ENCODE measurements at places on chromosomes 2 and 18.

- DNase-seq: no peak
These were observed 114.7 kb upstream of the STON1 start for GRCh38 chr2:48414980-48415835.

- no peak for DNase-seq
These were observed 309.7 kb downstream of the XIRP2 start for GRCh38 chr2:167198009-167198408.

DNA sequence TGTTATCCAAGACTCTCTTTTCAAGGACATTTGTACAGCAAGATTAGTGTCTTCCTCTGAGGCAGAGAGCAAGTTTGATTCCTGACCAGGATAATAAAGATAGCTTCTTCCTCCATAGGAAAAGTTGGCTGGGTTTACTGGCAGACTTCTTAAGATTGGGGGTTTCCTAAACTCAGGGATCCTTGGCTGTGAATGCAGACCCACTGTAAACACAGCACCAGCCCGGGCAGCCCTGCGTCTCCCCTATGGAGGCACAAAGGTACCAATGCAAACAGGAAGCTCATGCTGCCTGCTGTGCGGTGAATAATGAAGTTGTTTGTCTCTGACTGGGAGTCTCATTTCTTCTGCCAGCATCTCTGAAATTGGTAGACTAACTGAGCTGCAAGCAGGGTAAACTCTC is 96.2 kb upstream of the ARHGAP28 start:
- DNase-seq: no peak

DNA sequence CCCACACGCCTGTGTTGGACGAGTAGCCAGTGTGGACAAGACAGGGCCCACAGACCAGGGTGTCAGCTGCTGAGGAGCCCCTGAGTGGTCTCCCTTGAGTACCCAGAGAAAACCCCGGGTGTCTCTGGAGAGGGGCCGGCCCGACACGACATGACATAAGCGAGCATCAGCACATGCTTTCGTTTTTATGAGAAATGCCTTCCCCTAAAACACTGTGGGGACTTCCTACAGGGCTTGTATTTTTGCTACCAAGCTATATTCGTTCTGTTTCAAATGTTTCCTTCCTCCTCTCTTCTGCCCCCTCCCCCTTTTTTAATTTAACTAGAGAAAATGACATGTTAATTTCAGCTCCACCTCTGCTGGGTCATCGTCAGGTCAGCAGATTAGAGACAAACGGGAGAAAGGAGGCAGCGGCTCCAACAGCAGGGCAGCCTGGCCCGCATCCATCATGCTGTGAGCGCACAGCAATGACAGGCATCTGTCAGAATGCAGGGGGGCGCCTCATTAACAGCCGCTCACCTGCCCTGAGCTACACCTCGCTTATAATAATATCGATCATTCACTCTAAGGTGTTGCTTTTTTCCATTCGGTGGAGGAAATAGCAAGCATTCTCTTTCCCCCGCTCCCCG is 286.2 kb downstream of the ZNF516 start:
- DNase-seq: no peak

GRCh38 chr2:100909534-100910081 is 89.7 kb downstream of the NPAS2 start:
- no peak for DNase-seq

- DNase-seq: no peak
These were observed 45.5 kb downstream of the PPP3R1 start for GRCh38 chr2:68206793-68207192.

GRCh38 chr2:236753606-236754270 is 184.1 kb downstream of the ACKR3 start:
- DNase-seq: no peak

DNA sequence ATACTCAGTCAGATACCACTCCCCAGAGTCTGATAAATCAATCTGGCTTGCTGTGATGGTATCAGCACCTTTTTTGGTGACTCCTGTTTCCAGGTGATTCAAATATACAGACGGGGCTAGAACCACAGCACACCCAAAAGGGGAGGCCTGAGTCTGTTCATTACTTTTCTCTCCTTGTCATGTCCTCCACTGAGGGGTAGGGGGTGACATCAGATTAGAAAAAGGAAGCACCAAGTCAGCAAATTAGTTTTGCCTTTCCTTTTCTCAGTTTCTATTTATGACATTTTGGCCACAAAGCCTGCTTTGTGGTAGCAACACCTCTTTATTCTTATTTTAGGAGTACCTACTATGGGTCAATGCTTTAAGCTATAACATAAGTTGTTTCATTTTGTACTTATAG is 127.4 kb downstream of the CCDC102B start:
- DNase-seq: no peak

- DNase-seq: no peak
These were observed 22.9 kb downstream of the DARS1 start for GRCh38 chr2:135962366-135963123.

- DNase-seq: no peak
These were observed 58.1 kb downstream of the FAM178B start for GRCh38 chr2:96928277-96928781.

DNA sequence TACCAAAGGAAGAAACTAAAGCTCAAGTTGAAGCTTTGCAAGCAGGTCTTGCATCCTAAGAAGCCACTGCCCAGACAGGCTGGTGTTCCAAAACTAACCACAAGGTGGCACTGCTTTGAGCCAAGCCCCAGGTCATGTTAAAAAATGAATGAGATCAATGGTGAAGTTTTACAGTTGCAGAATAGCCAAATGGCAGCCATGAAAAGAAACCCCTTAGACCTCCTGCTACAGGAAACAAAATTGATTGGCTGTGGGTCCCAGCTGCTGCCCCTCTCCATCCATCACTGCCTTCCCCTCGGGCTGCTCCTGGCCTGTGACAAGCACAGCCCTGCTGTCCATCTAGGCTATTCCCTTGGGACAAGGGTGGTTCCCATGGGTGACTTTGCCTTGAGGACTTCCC is 20.7 kb upstream of the MREG start:
- DNase-seq: no peak

DNA sequence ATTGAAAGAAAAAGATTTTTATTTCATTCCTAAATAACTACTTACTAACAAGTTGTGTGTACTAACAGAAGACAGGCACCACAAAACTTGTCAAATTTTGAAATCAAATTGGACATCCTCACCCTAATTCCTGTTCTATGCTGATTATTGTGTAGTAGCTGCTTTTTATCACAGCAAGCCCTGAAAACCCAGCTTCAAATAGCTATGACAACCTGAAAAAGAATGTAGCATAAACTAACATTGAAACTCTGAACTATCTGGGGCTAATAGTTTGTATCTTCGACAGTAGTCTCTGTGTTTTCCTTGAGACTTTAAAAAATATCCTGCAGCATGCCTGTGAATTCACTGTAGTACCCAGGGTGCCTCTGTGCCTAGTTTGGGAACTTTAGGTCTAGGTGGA is 122.6 kb downstream of the WDPCP start:
- no peak for DNase-seq

DNA sequence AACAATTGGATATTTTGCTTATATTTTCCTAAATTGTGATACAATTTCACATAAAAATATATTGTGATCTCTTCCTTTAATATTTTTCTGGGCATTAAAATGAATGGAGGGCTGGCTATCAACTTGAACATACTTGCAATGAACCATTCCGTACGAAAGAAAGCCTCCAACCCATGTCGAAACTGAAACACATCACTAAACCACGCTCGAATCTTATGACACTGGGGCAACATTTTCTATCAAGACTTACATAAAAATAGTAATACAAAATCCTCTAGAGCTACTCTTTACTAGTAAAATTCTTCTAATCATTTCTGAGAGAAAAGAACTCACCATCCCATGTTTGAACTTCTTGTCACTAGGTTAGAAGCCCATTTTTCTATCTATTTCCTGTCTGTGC is 132.8 kb upstream of the DOK6 start:
- DNase-seq: no peak

DNA sequence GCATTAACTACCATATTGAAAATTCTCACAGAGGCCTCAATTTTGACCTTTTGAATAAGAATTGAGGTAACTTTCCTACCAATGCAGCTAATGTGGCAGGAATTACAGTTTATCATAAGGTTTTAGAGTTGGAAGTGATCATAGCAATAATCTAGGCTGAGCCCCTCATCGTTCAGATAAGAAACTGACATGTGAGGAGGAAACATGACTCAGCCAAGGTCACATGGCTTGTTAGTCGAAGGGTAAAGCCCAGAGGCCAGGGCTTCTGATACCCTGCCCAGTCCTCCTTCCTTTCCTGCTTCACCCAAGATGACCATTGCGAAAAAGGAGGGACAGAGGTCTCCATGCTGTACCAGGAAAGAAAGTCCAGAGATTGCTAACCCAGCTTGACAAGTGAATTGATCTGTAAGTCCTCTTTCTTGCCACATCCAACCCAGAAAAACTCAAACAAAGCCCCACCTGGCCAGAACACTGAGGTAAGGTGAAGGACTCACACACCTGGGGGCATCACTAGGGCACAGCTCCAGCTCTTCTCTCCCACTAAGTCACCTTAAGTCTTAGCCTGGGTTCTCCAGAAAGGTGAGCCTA is 174.8 kb downstream of the EN1 start:
- DNase-seq: no peak

DNA sequence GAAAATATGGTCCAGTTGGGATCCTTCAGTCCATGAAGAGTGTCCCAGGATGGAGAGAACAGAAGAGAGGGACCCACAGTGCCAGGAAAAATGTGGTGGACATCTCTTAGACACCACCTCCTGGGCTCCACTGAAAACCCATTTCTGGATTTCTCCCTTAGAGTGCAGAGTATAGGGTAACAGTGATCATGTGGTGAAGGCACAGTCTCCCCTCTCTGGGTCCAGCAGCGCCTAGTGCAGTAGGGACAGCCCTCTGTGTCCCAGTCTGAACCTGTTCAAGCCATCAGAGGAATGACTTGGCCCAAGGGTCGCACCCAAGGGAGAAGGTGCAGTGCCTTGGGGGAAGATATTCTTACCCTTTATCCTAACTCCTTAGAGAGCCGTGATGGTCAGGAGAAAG is 30.1 kb downstream of the TET3 start:
- DNase-seq: no peak

DNA sequence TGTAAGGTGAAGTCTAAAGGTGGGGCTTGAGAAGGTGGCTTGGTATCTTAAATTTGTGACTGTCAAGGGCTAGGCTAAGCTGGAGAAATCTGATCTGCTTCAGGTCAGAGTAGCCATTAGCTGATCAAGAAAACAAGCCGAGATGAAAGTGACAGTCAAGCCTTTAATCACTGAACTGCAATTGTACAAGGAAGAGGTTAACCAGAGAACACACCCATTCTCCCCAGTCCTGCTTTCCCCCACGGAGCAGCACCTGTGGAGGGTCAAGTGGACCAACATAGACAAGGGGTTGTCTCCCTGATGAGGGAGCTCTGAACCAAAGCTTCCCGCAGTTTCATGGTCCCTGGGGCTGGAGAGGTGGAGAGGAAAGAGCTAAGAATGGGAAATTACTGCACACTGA is 901.2 kb downstream of the DCC start:
- no peak for DNase-seq

GRCh38 chr2:72983500-72984161 is 66.3 kb downstream of the EMX1 start:
- DNase-seq: no peak

- no peak for DNase-seq
These were observed 107.8 kb downstream of the PRELID3A start for GRCh38 chr18:12515550-12515949.

DNA sequence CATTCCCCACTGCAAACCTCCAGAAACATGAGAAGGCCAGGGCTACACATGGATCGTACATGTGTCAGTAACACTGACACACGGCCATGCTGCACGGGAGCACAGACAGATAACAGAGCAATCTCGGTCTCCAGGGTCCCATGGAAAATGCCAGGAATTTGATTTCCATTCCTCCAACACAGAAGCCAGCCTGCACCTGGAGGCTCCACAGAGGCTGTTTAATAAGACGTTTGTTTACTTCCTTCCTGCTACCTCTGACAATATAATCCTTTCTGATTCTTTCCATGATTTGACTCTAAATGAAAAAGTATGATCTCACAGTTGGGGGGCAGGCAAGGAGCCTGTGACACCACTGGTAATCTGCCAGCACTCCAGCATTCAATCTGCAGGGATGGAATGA is 210.9 kb upstream of the DDX18 start:
- DNase-seq: no peak

DNA sequence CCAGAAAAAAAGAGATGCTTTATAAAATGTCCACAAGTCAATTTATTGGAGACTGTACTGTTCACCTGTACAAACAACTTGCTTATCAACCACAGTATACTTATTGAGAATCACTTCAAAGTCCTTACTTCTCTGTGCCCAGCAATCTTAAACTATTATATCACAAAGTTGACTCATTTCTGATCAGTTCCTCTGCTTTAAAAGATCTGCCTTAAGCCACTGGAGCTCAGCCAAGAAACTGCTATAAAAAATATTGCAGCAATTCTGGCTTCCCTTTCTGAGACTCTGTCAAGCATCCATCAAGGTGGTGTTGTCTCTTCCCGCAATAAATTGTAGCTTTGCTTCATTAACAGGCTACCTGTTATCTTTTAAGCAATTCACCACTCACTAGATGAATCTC is 375.2 kb upstream of the SPHKAP start:
- no peak for DNase-seq

- DNase-seq: no peak
These were observed 143.1 kb upstream of the ZNF236 start for GRCh38 chr18:76679259-76679658.

- DNase-seq: peak; percentile 12
These were observed 38.2 kb downstream of the EFEMP1 start for GRCh38 chr2:55885127-55885943.

GRCh38 chr2:70094978-70095719 is 7.9 kb downstream of the PCBP1 start:
- DNase-seq: no peak

GRCh38 chr2:224569654-224570053 is 15.5 kb downstream of the CUL3 start:
- DNase-seq: no peak

- no peak for DNase-seq
These were observed 27.7 kb upstream of the ATRAID start for GRCh38 chr2:27184115-27184514.

- no peak for DNase-seq
These were observed 19.1 kb upstream of the GCFC2 start for GRCh38 chr2:75729861-75730260.

DNA sequence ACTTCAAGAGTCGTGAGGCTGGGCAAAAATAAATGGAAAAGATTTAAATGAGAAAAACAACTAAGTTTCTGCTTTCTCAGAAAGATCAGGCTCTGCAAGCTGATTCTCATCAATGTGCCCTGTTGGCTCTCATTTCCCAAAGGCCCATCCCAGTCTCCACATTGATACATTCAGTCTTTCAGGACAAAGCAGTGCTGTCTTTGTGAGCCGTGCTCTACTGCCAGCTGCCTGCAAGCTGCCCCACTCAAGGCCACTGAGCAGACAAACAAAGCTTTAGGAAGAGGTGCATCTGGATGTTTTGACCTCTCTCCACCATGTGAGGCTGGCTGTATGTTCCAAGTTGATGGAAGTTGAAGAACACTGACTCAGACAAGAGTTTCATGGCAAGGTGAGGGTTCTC is 48.8 kb downstream of the FSHR start:
- no peak for DNase-seq

GRCh38 chr2:178110681-178111080 is 1.6 kb upstream of the RBM45 start:
- no peak for DNase-seq

- DNase-seq: no peak
These were observed 91.2 kb downstream of the MTA3 start for GRCh38 chr2:42659609-42660008.
